ENCODE measurements at places on chromosomes 7 and 10.
A peak's percentile ranks its signal among the peaks of the same experiment; 100 is the strongest.

DNA sequence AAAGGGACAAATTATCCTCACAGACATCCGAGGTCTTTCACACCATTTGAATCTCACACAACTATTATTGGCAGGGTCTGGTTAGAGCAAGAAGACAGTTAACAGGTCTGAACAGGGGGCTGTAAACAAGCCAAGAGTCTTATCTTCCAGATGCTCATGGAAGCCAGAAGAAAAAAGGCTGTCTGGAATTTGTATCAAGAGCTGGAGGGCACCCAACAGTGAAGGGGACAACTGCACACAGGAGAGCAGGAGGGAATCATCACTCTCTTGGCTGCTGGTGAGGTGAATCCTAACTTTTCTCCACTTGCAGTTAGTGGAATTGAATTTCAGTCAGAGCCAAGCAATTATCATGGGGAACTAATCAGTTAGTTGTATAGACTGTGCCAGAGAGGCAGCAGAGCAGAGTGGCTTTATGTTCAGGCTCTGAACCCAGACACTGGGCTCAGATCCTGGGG, 880.2 kb upstream of the AUTS2 start:
- DNase-seq = no peak

DNA sequence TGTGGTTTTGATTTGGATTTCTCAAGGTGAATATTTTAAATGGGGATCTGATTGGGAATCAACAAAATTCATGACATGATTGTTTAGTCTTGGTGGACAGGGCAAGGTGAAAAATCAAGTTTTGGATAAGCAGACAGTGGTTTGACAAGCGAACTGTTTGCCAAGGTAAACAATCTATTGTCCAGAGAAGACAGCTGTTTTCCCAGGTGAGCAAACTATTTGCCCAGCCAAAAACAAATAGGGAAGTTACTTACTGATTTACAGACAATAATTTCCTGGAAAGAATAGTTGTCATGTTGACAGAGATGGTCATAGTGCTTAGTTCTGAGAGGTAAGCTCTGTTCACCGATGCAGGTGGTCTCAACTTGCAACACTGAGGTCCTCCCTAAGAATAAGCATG, 94.0 kb upstream of the STEAP1B start:
- DNase-seq = no peak

DNA sequence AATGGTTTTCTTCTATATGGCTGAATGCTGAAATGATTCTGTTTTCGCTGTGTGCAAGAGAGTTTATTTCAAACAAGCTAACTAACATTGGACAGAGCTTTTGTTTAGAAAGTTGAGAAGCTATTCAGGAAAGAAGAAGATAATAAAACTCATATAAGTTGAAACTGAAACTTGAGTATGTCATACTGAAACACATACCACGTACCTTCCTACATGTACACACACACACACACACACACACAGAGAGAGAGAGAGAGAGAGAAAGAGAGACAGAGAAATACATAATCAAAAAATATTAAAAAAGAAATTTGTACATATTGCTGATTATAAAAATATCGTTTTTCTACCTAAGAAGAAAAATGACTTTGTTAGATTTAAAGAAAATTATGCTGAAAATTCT, 561.9 kb upstream of the KCND2 start:
- DNase-seq = no peak

DNA sequence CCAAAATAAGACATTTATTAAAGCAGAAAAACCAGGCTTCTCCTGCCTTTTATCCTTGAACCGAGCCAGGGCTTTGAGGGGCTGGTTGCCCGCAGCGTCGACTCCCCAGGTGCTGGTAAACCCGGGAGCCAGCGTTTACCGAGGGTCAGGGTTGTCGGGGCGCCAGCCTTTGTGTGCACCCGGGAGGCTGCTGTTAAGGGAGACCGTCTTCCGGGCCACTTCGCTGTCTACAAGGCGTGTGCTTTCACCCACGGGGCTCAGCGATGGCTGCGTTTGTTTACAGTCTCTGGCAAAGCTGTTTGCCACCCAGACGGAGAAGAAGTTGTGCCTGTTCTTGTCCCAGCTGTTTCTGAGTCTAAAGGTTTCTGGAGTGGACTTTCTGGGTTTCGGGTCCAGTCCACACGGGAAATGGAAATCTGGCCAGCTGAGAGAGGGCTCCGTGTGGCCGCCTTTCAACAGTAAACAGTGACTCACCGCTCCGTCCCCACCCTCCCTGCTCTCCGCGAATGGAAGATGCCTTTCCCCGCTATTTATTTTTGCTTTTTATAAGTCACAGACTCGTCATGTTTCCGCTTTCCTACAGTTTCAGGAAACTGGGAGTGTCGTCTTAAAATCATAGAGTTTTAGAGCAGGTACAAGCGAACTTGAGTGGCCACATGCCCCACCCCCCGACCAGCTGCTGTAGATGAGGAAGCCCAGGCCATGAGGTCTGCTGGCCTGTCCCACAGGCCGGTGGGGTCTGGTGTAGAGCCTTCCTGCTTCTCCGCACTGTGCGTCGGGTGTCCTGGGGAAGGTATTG, 2.2 kb downstream of the MAFK start:
- no peak for DNase-seq

DNA sequence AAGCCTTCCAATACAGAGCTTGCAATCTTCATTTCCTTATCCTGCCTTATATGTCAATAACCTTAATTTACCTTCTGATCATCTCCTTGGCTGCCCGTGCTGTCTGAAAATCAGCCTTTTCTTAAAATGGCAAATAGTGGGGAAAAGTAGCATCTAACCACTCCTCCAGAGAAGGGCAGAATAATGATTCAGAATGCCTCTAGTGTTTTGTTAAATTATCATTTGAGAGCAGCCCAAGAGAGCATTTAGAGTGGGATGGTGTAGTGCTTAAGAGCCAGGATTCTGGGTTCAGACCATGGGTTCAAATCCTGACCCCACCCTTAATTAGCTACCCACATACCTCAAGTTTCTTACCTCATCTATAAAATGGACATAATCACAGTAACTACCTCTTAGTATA, 4.6 kb upstream of the TMEM139 start:
- DNase-seq = no peak

DNA sequence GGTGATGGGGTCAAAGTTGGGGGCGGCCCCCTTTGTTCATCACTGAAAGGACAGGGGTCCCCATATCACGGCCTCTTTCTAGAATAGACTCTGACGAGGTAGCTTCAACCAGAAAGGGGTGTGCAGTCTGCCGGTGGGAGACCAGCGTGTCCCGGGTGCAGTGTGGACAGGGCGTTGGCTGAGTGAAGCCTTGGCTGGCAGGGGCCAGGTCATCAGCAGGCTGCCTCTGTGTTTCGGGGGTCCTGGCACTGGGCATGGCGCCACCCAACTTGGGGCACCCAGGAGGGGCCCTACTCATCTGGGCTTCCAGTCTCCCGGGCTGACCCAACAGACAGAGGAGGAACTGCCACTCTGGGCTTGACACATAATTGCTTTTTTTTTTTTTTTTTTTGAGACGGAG, 3.5 kb upstream of the AMZ1 start:
- DNase-seq = no peak

GRCh38 chr7:43484678-43485395, 98.1 kb upstream of the STK17A start:
- no peak for DNase-seq

- no peak for DNase-seq
These were observed 44.1 kb upstream of the JAZF1 start for GRCh38 chr7:28224675-28225074.

DNA sequence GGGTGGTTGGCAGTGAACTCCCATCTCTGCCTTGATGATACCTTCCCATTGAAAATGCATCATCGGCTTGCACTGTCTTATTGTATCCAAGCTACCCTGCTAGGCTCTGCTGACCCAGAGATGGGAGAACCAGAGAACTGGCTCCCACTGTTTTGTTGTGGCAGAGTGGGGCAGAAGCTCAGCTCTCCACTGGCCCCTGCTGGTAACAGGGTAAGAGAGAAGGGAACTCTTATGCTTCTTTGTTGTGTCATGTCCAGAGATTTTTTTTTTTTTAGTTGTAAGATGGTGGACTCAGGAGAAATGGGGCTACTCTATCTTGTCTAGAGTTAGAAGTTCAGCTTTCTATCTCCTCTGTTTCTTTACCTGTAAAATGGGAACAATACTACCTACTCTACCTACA, 100.5 kb upstream of the SDK1 start:
- no peak for DNase-seq

GRCh38 chr10:44511166-44511565, 126.3 kb upstream of the CXCL12 start:
- no peak for DNase-seq

GRCh38 chr7:64872351-64873154, 30.5 kb upstream of the ZNF273 start:
- no peak for DNase-seq

DNA sequence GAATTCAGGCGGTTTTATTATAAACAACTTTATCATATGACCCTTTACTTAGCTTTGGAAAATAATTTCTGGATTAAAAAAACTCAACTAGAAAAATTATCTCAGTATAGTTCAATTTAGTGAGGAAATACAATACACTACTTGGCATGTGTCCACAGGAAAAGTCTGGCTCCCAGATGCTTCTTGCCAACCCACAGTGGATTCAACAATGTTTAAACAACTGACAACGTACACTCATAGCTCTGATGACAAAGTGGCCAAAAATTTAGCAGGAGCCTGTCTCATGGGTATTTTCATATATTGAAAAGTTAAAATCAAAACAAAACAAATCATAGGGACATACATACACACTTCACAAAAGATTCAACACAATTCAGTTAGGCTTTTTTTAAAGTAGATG, 158.8 kb downstream of the SKAP2 start:
- no peak for DNase-seq

GRCh38 chr10:120433141-120433540, 23.9 kb upstream of the PLPP4 start:
- DNase-seq = no peak

- no peak for DNase-seq
These were observed 56.9 kb downstream of the RBM20 start for GRCh38 chr10:110700947-110701616.

GRCh38 chr7:65872776-65873581, at the start of gene VKORC1L1:
Gene VKORC1L1, plus strand, starts transcription at chr7:65873074. Its CDS starts 298 bp downstream, at chr7:65873372.
- peak; percentile 93 for DNase-seq

DNA sequence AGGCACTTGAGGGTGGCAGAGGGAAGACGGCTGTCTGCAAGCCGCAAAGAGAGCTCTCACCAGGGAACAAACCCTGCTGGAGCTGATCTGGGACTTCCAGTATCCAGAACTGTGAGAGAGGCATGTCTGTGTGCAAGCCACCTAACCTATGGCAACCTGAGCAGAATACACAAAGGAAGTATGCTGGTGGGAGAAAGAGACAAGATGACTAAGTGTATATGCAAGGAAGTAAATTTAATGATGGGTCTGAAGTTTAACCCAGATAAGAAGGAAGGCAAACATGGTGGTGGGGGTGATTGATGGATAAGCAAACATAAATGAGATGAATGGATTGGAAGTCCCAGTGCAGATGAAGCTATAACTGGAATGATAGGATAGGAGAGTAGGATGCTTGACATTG, 293.3 kb downstream of the TWIST1 start:
- no peak for DNase-seq

- DNase-seq = no peak
These were observed 181.7 kb downstream of the TCF7L2 start for GRCh38 chr10:113131613-113132261.

- DNase-seq = no peak
These were observed 111.6 kb upstream of the KLF14 start for GRCh38 chr7:130845581-130846085.

- DNase-seq = no peak
These were observed 280.2 kb upstream of the PHYHIPL start for GRCh38 chr10:58896229-58896628.

DNA sequence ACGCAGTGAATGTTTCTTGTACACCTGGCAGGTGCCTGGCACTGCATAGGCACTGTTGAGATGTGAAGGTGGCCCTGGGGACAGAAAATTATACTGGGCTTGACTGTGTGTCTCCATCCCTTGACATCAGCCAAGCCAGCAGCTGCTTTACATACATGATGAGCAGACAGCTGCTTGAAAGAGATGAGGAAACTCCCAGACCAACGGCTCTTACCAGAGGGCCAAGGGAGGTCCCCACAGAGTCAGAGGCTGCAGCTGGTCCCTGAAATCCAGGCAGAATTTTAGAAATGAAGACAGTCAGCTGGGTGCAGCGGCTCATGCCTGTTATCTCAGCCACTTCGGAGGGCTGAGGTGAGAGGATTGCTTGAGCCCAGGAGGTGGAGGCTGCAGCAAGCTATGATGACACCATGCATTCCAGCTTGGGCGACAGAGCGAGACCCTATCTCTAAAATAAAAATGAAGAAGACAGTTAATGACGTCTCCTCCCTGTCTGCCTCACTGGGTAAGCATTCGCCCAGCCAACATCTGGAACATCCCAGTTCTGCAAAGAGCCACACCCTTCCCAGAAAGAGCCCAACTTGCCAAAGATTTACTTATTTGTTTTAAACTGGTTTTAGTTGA, 17.6 kb downstream of the LIMK1 start:
- DNase-seq = no peak

DNA sequence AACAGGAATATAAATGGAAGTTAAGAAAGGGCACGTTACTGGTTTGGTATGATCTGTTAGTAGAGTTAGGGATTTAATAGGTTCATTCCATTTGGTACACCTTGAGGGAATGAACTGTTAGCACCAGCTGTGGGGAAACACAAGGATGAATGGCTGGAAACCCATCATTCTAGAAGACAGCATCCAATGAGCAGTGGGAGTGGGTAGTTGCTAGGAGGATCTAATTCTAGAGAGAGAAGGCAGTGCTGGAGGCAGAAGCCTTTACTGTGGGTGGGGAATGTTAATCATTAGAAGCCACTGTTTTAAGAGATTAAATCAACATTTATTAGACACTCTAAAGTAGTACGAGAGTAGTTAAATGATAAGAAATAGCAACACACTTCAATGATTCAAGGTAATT, 15.5 kb upstream of the GPR15LG start:
- DNase-seq = no peak

GRCh38 chr10:71627956-71628355, 91.6 kb downstream of the C10orf105 start:
- DNase-seq = no peak

DNA sequence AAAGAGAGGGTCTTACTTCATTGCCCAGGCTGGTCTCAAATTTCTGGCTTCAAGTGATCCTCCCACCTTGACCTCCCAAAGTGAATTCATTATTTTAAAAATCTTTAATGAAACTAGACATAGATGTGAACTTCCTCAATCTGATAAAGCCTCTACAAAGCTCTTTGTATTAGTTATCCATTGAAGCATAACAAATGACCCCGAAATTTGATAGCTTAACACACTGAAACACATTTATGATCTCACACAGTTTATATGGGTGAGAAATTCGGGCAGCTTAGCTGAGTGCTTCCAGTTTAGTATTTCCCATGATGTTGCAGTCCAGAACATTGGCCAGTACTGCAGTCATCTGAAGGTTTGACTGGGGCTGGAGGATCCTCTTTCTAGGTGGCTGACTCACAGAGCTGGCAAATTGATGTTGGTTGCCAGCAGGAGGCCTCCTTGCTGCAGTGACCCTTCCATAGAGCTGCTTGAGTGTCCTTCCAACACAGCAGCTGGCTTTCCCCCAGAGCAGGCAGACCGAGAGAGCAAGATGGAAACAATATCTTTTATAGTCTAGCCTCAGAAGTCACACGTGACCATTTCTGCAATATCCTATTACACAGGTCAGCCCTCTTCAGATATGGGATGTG, 16.6 kb upstream of the WNT8B start:
- no peak for DNase-seq

- no peak for DNase-seq
These were observed 505.6 kb downstream of the HTR7 start for GRCh38 chr10:90352288-90352687.
